ENCODE measurements at places on chromosomes 12 and 14. TPM values are rescaled to one million over a fixed set of nuclear protein-coding genes. Genes with fewer than 3 reads are reported as not detected.

FOXG1 gene
- not detected for total RNA-seq

SLCO1C1 gene
- not detected for total RNA-seq

CRACR2A gene
- total RNA-seq, result 8.8 TPM

NKX2-1 gene
- not detected for total RNA-seq

STYK1 gene
- 4.6 TPM for total RNA-seq

VRTN gene
- not detected for total RNA-seq

BCL11B gene
- 0.05 TPM for total RNA-seq

KRT79 gene
- not detected for total RNA-seq

CLEC9A gene
- not detected for total RNA-seq

CD69 gene
- 0.23 TPM for total RNA-seq

TDRD9 gene
- total RNA-seq, result 3.0 TPM

AQP2 gene
- total RNA-seq, result not detected

MIPOL1 gene
- 13.0 TPM for total RNA-seq

TCL1B gene
- total RNA-seq, result not detected

COQ10A gene
- total RNA-seq, result 8.4 TPM

HOXC10 gene
- 0.28 TPM for total RNA-seq

B4GALNT1 gene
- 0.14 TPM for total RNA-seq

CCDC85C gene
- total RNA-seq, result 14.5 TPM

CLEC4C gene
- not detected for total RNA-seq

TAS2R46 gene
- 2.4 TPM for total RNA-seq

RPS6KA5 gene
- total RNA-seq, result 6.1 TPM

RBP5 gene
- total RNA-seq, result 0.19 TPM

C12orf50 gene
- not detected for total RNA-seq

HCAR1 gene
- total RNA-seq, result not detected

NGB gene
- not detected for total RNA-seq

PTPN21 gene
- total RNA-seq, result 7.3 TPM

RNASE7 gene
- total RNA-seq, result not detected

NPC2 gene
- total RNA-seq, result 322 TPM

CCDC175 gene
- not detected for total RNA-seq

PTPRQ gene
- under 0.01 TPM for total RNA-seq

NFE2 gene
- total RNA-seq, result not detected

NXPH4 gene
- total RNA-seq, result 0.51 TPM

PPM1H gene
- 2.3 TPM for total RNA-seq

OVCH1 gene
- not detected for total RNA-seq

DIO2 gene
- 0.51 TPM for total RNA-seq

TBC1D30 gene
- total RNA-seq, result 19.6 TPM

LPAR5 gene
- not detected for total RNA-seq
